ENCODE measurements at places on chromosomes 1 and 21. TPM values are rescaled to one million over a fixed set of nuclear protein-coding genes. Genes with fewer than 3 reads are reported as not detected.

The MTARC1 gene
- 9.9 TPM for total RNA-seq

The CR1 gene
- 9.9 TPM for total RNA-seq

The REG4 gene
- total RNA-seq: not detected

The TMIGD3 gene
- total RNA-seq: 4.0 TPM

The GABRD gene
- total RNA-seq: 1.2 TPM

The MFSD2A gene
- total RNA-seq: 1.5 TPM

The S100A2 gene
- 1.8 TPM for total RNA-seq

The BSDC1 gene
- total RNA-seq: 55.2 TPM

DNA sequence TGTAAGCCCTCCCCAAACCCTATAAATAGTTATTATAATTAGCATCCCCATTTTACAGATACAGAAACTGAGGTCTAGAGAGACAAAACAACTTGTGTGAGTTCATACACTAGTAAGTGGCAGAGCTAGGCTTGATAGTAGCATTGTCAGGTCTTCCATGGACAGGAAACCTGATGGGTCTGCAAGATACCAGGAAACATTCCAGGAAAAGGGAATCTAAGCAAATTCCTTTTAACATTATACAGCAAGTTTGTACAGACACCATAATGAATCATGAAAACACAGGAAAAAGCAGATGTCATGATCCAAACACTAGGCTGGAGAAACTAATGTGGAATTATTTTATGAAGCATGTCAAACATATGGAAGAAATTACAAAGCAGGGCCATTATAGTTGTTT lies 89.1 kb upstream of the KCNK2 start:
- H3K27me3 ChIP-seq: no peaks in the 10 kb centered on the region
- no peaks in the 10 kb centered on the region for H3K36me3 ChIP-seq
- H3K4me3 ChIP-seq: no peak overlapping the region
- no peak for DNase-seq
- H3K4me1 ChIP-seq: no peaks in the 10 kb centered on the region
- no peak overlapping the region for H3K27ac ChIP-seq

DNA sequence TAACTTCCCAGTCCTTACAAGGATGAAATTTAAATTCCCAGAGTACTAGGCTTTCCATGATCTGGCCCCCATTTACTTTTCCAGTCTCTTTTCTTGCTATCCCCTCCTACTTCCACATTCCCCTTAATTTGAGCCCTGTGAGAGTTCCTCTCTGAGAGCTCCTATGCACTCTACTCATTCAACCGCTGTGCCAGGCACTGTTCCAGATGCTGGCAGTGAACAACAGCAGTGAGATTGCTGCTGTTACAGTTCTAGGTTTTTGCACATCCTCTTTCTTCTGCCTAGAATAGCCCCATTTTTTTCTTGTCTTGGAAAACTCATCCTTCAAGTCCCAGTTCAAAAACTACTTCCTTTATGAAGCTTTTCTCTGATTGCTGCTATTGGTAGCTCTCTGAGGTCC lies 18.8 kb downstream of the ATF6 start:
- H3K27me3 ChIP-seq: no peaks in the 10 kb centered on the region
- no peaks in the 10 kb centered on the region for H3K4me1 ChIP-seq
- no peak overlapping the region for H3K27ac ChIP-seq

DNA sequence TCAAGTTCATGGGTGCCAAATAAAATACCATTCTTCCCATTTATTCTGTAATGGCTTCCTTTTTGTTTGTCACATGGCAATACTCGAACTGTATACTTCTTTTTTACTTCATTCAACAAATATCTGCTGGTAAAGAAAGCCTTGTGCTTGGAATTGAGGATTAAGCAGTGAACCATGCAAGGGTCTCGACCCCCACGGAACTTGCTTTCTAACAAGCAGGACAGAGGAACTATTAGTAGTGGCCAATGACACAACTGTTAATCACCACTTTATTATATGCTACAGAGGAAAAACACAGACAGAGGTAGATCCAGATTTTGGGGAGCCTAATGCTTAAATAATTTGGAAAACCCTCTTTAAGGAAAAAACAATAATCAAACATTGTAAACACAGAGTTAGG lies 542.2 kb downstream of the DPYD start:
- no peak for DNase-seq
- no peaks in the 10 kb centered on the region for H3K4me1 ChIP-seq
- no peak overlapping the region for H3K27ac ChIP-seq
- H3K27me3 ChIP-seq: no peaks in the 10 kb centered on the region
- H3K4me3 ChIP-seq: no peak overlapping the region
- H3K36me3 ChIP-seq: no peaks in the 10 kb centered on the region

- no peak overlapping the region for H3K27ac ChIP-seq
- H3K4me1 ChIP-seq: no peaks in the 10 kb centered on the region
- peak; percentile 48 for DNase-seq
- no peaks in the 10 kb centered on the region for H3K36me3 ChIP-seq
These were observed 41.5 kb downstream of the KRTAP10-1 start for GRCh38 chr21:44498280-44499210.

DNA sequence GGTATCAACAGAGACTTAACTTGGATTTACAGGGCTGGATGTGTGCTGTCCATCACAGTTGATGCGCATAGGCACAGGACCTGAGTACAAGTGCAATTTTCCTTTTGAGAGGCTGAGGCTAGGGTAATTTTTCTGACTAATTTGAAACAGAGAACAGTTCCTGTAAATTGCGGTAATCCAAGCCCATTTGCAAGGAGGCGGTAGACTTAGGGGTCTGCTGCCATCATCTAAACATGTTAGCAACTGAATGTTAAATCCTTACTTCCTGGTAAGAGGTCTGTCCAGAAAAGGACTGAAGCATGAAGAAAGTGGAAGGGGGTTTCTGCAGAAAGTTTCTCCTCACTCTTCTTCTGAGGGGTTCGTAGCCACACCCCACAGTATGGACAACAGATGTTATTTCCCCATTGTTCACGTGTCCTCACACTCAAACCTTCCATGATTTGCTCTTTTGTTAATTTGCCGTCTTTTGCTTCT lies 23.7 kb upstream of the C1orf198 start:
- H3K4me1 ChIP-seq: peaks cover 2% of the 10 kb centered on the region
- no peak overlapping the region for H3K4me3 ChIP-seq
- no peak for DNase-seq
- no peak overlapping the region for H3K27ac ChIP-seq
- H3K27me3 ChIP-seq: no peaks in the 10 kb centered on the region

DNA sequence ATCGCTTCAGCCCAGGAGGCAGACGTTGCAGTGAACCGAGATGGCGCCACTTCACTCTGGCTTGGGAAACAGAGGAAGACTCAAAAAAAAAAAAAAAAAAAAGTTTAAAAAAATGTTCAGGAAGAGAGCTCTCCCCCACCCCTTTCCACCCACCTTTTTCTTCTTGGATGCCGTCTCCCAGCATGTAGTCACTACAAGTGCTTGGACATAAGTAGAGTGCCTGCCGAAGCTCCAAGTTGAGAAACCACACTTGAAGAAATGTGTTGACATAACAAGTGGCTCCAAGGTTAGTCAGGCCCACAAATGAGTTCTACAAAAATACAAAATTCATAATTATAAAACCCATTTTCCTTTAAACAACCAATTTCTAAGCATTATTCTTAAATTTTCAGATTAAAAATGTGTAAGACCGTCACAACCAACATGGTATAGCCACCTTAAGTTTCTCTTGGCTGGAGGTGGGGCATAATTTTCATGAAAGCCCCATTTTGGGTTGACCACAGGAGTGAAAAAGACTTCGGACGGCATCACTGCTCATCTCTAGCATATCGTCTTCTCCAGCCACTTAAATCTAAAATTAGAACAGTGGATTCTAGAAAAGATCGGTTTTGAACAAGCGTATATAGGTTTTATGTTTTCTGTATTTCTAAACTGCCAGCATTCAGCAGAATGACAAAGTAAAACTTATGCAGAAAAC lies 26.4 kb downstream of the USP48 start:
- no peaks in the 10 kb centered on the region for H3K27me3 ChIP-seq
- no peak overlapping the region for H3K27ac ChIP-seq
- H3K36me3 ChIP-seq: no peaks in the 10 kb centered on the region
- H3K4me1 ChIP-seq: no peaks in the 10 kb centered on the region

DNA sequence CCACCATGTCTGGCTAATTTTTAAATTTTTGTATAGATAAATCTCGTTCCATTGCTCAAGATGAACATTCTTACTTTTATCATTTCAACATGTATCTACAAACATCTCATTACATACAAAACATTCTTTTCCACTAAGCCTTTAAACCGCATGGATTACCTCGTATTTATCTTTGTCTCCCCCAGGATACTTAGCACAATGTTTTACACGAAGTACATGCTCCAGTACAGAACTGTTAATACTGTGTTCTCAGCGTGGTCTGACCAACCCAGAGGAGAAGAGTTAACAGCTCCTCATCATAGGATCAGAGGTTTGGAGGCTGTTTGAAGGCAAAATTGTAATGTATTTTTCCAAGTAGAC lies 7.4 kb downstream of the PIK3C2B start:
- no peaks in the 10 kb centered on the region for H3K4me1 ChIP-seq
- no peak overlapping the region for H3K27ac ChIP-seq
- H3K27me3 ChIP-seq: no peaks in the 10 kb centered on the region
- H3K4me3 ChIP-seq: no peak overlapping the region
- no peaks in the 10 kb centered on the region for H3K36me3 ChIP-seq
- DNase-seq: no peak

GRCh38 chr21:45981151-45982091 lies at the start of gene COL6A1:
COL6A1 (plus strand) TSS chr21:45981770; CDS start chr21:45981851, 81 bp downstream.
- no peaks in the 10 kb centered on the region for H3K27me3 ChIP-seq
- peak within 1 kb of the TSS; percentile 97 for H3K4me3 ChIP-seq
- no peaks in the 10 kb centered on the region for H3K4me1 ChIP-seq
- peak within 1 kb of the TSS; percentile 76 for H3K27ac ChIP-seq

GRCh38 chr1:205924460-205924790 lies 18.8 kb downstream of the SLC26A9 start:
- H3K36me3 ChIP-seq: no peaks in the 10 kb centered on the region
- H3K4me3 ChIP-seq: no peak overlapping the region
- H3K4me1 ChIP-seq: no peaks in the 10 kb centered on the region
- no peak overlapping the region for H3K27ac ChIP-seq

DNA sequence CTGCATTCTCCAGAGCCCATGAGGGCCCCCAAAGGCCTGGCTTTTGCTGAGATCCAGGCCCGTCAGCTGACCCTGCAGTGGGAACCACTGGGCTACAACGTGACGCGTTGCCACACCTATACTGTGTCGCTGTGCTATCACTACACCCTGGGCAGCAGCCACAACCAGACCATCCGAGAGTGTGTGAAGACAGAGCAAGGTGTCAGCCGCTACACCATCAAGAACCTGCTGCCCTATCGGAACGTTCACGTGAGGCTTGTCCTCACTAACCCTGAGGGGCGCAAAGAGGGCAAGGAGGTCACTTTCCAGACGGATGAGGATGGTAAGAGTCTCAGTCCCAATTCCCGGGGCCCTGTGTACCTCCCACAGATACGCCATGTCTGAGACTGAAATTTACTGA lies 39.1 kb downstream of the PTPRU start:
- H3K4me1 ChIP-seq: no peaks in the 10 kb centered on the region
- no peaks in the 10 kb centered on the region for H3K36me3 ChIP-seq
- DNase-seq: no peak
- H3K27ac ChIP-seq: no peak overlapping the region
- no peaks in the 10 kb centered on the region for H3K27me3 ChIP-seq

DNA sequence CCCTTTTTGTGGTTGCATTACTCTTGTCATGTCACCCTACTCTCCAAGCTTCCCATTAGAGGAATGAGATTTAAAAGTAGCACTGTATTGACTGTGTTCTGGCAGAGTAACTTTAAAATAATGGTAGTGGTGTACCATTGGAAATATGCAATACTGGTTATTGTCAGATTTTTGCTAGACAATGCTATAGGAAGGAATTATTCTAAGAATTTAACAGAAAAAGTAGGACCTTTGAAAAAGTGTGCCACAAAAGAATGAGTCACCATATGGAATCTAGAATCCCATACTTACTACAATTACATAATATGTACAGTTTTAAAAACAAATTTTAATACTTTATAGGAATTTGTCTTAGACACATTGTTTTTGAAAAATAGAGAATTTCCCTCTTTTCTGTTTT lies 13.8 kb downstream of the MIER1 start:
- no peak overlapping the region for H3K27ac ChIP-seq
- no peaks in the 10 kb centered on the region for H3K36me3 ChIP-seq
- H3K27me3 ChIP-seq: no peaks in the 10 kb centered on the region
- no peak overlapping the region for H3K4me3 ChIP-seq
- no peak for DNase-seq

DNA sequence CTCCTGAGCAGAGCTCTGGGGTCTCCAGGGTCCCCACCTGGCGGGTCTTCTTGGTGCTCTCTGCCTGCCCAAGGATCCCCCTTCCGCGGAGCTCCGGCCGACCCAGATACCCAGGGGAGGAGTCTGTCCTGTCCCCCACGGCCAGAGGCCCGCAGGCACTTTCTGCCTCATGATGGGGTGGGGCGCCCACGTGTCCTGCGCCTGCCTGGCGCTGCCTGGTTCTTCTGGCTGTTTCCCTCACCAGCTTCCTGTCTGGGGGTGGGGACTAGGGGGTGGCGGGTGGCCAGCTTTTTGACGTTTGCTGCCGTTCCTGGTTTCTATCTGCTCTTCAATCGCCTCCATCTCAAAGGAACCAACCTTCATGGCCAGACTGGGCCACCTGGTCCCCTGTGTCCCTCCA lies 313.3 kb upstream of the VAMP3 start:
- no peak for DNase-seq
- H3K4me3 ChIP-seq: no peak overlapping the region
- no peaks in the 10 kb centered on the region for H3K4me1 ChIP-seq
- H3K27me3 ChIP-seq: no peaks in the 10 kb centered on the region
- H3K36me3 ChIP-seq: no peaks in the 10 kb centered on the region
- H3K27ac ChIP-seq: no peak overlapping the region

- H3K36me3 ChIP-seq: no peaks in the 10 kb centered on the region
- H3K4me3 ChIP-seq: no peak overlapping the region
- peak; percentile 55 for DNase-seq
- no peak overlapping the region for H3K27ac ChIP-seq
These were observed 99.9 kb upstream of the TIAM1 start for GRCh38 chr21:31443736-31444521.

- DNase-seq: peak; percentile 94
- H3K27me3 ChIP-seq: no peaks in the 10 kb centered on the region
- H3K4me3 ChIP-seq: no peak overlapping the region
- H3K4me1 ChIP-seq: no peaks in the 10 kb centered on the region
These were observed 25.1 kb upstream of the CLIC4 start for GRCh38 chr1:24720152-24720551.

DNA sequence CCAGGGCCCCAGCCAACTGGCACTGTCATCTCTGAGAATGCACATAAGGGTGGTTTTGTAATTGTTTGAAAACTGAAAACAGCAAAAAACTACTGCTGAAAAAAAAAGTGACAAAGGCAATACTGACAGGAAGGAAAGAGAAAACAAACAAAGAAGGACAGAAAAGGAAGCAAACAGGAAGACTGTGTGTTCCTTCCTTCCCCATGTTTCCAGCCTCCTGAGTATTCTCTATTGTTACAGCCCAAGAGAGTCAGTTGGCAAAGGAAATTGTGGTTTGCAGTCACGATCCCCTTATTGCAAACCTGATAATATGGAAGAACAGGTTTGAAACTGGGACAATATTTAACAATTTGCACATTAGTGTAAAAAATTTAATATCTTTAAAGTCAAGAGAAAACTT lies 1177.6 kb downstream of the PLA2G4A start:
- H3K27me3 ChIP-seq: no peaks in the 10 kb centered on the region
- H3K27ac ChIP-seq: no peak overlapping the region
- H3K36me3 ChIP-seq: no peaks in the 10 kb centered on the region
- no peaks in the 10 kb centered on the region for H3K4me1 ChIP-seq
- H3K4me3 ChIP-seq: no peak overlapping the region

- H3K27me3 ChIP-seq: no peaks in the 10 kb centered on the region
- H3K36me3 ChIP-seq: no peaks in the 10 kb centered on the region
- H3K27ac ChIP-seq: no peak overlapping the region
- H3K4me1 ChIP-seq: no peaks in the 10 kb centered on the region
- DNase-seq: peak; percentile 57
These were observed 9.9 kb downstream of the TP73 start for GRCh38 chr1:3662080-3662671.

- no peak for DNase-seq
- H3K4me1 ChIP-seq: no peaks in the 10 kb centered on the region
- no peak overlapping the region for H3K27ac ChIP-seq
- peaks cover under 1% of the 10 kb centered on the region for H3K36me3 ChIP-seq
These were observed 19.9 kb upstream of the UBE2U start for GRCh38 chr1:64183395-64184002.
